ENCODE measurements at places on chromosomes 13 and 19. TPM values are rescaled to one million over a fixed set of nuclear protein-coding genes. Genes with fewer than 3 reads are reported as not detected.

MTMR6 gene
- 18.6 TPM for total RNA-seq

IGLON5 gene
- total RNA-seq, result not detected

HSD17B14 gene
- total RNA-seq, result 26.2 TPM

IFNL1 gene
- total RNA-seq, result not detected

ZNF208 gene
- total RNA-seq, result 3.7 TPM

ZNF560 gene
- not detected for total RNA-seq

DNA sequence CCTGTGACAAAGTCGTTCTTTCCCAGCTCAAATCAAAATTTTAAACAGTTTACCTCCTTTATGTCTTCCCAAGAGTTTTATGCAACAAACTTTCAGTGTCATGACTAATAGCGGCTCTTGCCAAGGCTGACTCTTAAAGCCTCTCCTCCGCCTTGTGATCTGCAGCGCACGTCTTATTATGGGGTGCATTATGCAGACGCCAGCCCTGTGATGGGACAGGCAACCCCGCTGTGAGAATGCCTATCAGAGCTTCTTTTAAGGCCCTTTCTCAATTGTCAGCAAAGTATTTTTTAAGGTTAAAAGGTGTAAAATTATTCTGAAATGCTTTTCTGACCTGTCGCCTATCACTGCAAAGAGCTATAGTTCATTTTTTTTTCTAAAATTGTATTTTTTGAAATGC lies 152.8 kb downstream of the SOX1 start:
- no peaks in the 10 kb centered on the region for H3K4me1 ChIP-seq
- no peaks in the 10 kb centered on the region for H3K27me3 ChIP-seq
- H3K27ac ChIP-seq, result no peak overlapping the region
- H3K36me3 ChIP-seq, result no peaks in the 10 kb centered on the region
- no peak overlapping the region for H3K4me3 ChIP-seq

GRCh38 chr13:100917011-100917410 lies 242.4 kb upstream of the TMTC4 start:
- H3K36me3 ChIP-seq, result no peaks in the 10 kb centered on the region
- H3K4me3 ChIP-seq, result no peak overlapping the region
- no peak for DNase-seq

- no peaks in the 10 kb centered on the region for H3K36me3 ChIP-seq
- no peak overlapping the region for H3K27ac ChIP-seq
- no peak overlapping the region for H3K4me3 ChIP-seq
- no peaks in the 10 kb centered on the region for H3K27me3 ChIP-seq
- peaks cover under 1% of the 10 kb centered on the region for H3K4me1 ChIP-seq
Observed at GRCh38 chr19:29640231-29640630, 25.0 kb upstream of the PLEKHF1 start.

DNA sequence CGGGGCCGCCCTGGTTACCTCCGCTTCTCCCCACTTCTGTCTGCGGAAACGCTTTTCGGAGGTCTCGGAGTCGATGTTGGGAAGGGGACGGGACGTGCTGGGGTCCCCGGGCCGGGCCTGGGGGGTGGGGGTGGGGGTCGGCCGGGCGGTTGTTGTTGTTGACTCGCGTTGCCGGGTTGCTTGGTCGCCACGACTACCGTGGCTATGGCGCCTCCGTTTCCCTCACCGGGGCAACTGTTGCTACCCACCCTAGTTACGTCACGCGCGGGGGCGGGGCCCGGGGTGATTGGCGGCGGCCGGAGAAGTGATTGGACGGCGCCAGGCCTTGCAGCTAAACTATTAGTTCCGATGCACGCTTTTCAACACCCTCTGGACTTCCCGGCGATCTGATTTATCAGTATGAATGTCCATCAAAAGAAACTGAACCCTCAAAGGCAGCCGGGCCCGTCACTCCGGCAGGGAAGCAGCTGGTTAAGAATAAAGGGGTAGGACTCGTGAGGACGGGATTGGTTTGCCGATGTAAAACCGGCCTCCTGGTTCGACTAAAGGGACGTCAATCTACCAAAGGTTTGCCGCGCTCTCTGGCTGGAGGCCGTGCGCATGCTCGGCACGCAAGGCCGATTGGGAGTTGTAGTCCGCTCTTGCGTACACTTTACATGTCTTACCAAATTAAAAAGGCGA lies at the start of gene RFX1:
RFX1 (minus strand) TSS at position 236 of the 681 bp plus-strand sequence. CDS start 12,477 bp downstream, outside the sequence.
- no peaks in the 10 kb centered on the region for H3K27me3 ChIP-seq
- peak within 1 kb of the TSS; percentile 100 for H3K27ac ChIP-seq
- DNase-seq, result peak; percentile 100
- H3K4me3 ChIP-seq, result peak within 1 kb of the TSS; percentile 99
- no peaks in the 10 kb centered on the region for H3K36me3 ChIP-seq
- peaks cover 27% of the 10 kb centered on the region for H3K4me1 ChIP-seq

GRCh38 chr19:7730286-7731217 lies 1.4 kb downstream of the CLEC4G start:
- H3K27ac ChIP-seq, result no peak overlapping the region
- DNase-seq, result no peak
- H3K4me1 ChIP-seq, result no peaks in the 10 kb centered on the region

GRCh38 chr19:55355213-55355821 lies 798 bp upstream of the COX6B2 start:
- no peak overlapping the region for H3K27ac ChIP-seq
- peaks cover 5% of the 10 kb centered on the region for H3K27me3 ChIP-seq
- DNase-seq, result no peak
- no peaks in the 10 kb centered on the region for H3K36me3 ChIP-seq
- H3K4me3 ChIP-seq, result no peak overlapping the region

DNA sequence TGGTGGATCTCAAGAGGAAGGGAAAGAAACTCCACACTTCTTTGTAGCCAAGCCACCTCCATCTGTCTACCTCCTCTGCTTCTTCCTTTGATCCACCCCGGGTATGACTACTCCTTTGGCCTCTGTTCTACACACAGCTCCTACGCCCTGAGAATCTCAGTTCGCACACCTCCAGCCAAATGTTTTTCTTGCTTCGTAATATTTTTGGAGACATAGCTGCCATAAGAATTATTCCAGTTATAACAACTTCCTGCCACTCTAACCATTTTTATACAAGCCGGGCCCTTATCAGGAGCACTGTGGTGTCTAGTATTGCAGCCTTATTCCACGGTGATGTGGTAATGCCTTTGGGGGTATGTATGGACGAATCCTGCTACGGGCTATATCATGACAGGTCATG lies 126.7 kb downstream of the STARD13 start:
- no peak for DNase-seq
- peaks cover 38% of the 10 kb centered on the region for H3K4me1 ChIP-seq
- H3K27me3 ChIP-seq, result no peaks in the 10 kb centered on the region
- H3K36me3 ChIP-seq, result no peaks in the 10 kb centered on the region
- no peak overlapping the region for H3K4me3 ChIP-seq

DNA sequence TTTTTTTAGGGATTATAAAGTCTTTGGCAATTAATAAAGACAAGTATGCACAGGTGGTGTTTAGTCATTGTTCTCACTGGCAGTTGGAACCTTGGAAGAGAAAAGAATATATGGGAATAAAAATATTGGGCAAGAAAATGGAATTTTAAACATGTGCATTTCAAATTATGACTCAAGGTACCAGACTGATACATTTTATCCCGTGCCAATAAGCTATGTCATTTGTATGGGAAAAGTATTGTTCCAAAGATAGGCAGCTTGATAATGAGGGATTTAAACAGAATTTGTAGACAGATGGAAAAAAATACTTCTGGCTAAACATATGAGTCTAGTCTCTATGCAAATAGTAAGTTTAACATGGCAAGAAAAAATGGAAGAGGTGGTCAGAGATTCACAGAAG lies 169.5 kb upstream of the UFM1 start:
- DNase-seq, result no peak
- no peaks in the 10 kb centered on the region for H3K36me3 ChIP-seq
- H3K4me1 ChIP-seq, result no peaks in the 10 kb centered on the region
- no peak overlapping the region for H3K4me3 ChIP-seq

- H3K4me3 ChIP-seq, result no peak overlapping the region
- DNase-seq, result no peak
- H3K4me1 ChIP-seq, result no peaks in the 10 kb centered on the region
- H3K36me3 ChIP-seq, result no peaks in the 10 kb centered on the region
- H3K27me3 ChIP-seq, result no peaks in the 10 kb centered on the region
- H3K27ac ChIP-seq, result no peak overlapping the region
Observed at GRCh38 chr13:90447034-90447733, 900.3 kb upstream of the MIR17HG start.

DNA sequence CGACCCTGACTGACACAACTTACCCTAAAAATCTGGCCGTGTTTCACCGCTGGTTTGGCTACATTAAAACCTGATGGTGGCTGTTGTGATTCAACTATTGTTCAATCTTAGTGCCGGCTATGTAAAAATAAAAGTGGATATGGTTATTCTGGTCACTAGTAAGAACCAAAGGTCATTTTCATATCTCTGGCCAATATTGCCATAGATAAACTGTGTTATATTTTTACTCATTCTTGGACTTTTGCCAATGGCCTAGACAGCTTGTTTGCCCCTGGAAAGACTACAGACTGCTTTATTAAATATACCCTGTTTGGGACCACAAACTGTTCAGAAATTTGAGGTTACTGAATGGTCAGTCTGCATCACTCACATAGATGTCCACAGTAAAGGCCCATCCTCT lies 258.5 kb upstream of the KLHL1 start:
- no peaks in the 10 kb centered on the region for H3K36me3 ChIP-seq
- no peaks in the 10 kb centered on the region for H3K4me1 ChIP-seq
- no peaks in the 10 kb centered on the region for H3K27me3 ChIP-seq
- no peak overlapping the region for H3K27ac ChIP-seq

- H3K36me3 ChIP-seq, result no peaks in the 10 kb centered on the region
- no peak overlapping the region for H3K27ac ChIP-seq
- H3K4me1 ChIP-seq, result no peaks in the 10 kb centered on the region
- H3K4me3 ChIP-seq, result no peak overlapping the region
Observed at GRCh38 chr13:108508263-108508662, 121.1 kb upstream of the MYO16 start.

DNA sequence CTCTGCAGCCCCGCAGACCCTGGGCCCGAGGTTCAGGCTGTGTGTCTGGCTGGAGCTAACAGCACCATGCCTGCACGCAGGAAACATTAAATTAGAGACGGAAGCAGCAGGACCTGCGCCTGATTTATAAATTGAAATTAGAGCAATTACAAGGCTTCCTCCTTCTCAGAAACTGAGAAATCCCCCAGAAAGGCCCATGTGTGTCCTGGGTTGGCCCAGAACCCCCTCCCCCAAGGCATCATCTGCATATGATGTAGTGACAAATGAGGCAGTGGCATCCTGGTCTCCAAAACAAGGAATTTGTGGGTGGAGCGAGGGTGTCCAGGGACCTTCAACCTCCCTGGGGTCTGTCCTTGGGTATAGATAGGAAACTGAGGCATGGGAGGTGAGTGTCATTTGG lies 27.2 kb upstream of the SEMA6B start:
- H3K4me1 ChIP-seq, result peaks cover 22% of the 10 kb centered on the region
- no peaks in the 10 kb centered on the region for H3K36me3 ChIP-seq
- H3K27me3 ChIP-seq, result peaks cover 90% of the 10 kb centered on the region
- H3K4me3 ChIP-seq, result no peak overlapping the region
- no peak overlapping the region for H3K27ac ChIP-seq

DNA sequence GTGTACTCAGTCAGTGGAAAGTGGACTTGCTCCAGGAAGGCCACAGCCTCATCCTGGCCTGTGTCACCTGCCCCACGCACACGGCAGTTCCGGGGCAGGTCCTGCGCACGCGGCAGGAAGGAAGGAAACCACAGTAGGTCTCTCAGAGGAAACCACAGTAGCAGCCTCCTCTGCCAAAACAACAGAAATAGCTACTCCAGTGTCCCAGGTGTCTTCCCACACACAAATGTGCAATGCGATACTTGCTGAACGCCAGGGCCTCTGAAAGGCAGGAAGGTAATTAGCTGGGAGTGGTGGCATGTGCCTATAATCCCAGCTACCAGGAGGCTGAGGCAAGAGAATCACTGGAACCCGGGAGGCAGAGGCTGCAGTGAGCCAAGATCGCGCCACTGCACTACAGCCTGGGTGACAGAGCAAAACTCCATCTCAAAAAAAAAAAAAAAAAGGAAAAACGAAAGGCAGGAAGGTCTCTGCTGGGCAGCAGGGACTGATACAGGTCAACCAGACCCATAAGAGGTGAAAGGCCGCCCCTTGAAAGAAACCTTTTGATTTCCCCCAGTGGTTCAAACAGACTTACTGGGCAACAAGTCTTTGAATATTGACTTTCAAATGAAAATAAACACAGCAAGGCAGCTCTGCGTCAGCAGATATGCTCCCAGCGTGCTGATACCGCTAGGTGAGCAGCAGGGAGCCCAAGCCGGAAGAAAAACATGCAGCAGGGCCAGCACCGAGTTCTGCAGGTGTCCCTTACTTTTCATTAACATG lies 49.5 kb downstream of the CRYL1 start:
- H3K4me1 ChIP-seq, result no peaks in the 10 kb centered on the region
- H3K4me3 ChIP-seq, result no peak overlapping the region
- H3K27ac ChIP-seq, result no peak overlapping the region

DNA sequence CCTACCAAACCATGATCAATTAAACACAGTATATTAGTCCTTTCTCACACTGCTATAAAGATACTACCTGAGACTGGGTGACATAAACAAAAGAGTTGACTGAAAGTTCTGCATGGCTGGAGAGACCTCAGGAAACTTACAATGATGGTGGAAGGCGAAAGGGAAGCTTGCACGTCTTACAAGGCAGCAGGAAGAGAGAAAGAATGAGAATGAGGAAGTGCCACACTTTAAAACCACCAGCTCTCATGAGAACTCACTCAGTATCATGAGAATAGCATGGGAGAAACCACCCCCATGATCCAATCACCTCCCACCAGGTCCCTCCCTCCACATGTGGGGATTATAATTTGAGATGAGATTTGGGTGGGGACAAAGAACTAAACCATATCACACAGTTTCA lies 324.9 kb upstream of the ZNF507 start:
- no peaks in the 10 kb centered on the region for H3K36me3 ChIP-seq
- H3K27ac ChIP-seq, result no peak overlapping the region
- no peaks in the 10 kb centered on the region for H3K4me1 ChIP-seq
- no peaks in the 10 kb centered on the region for H3K27me3 ChIP-seq
- H3K4me3 ChIP-seq, result no peak overlapping the region

DNA sequence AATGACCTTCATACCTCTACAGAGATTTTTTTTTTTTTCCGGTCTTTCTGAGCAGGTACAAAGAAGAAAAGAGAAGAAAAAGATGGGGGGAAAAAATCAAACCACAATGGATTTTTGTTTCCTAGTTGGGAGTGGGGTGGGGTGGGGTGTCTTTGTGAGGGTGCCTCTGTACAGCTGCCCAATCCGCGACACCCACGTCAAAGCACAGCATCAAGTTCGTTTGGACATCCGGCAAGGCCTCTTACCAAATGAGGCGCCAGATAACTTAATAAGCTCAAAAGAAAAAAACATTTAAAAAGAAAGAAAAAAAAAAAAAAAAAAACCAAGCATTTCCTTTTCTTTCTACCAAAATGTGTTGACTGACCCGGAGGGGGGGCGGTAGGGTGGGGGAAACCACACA lies 70.3 kb upstream of the NFIC start:
- no peak overlapping the region for H3K27ac ChIP-seq
- no peaks in the 10 kb centered on the region for H3K27me3 ChIP-seq
- no peak overlapping the region for H3K4me3 ChIP-seq
- no peaks in the 10 kb centered on the region for H3K36me3 ChIP-seq
- no peak for DNase-seq

GRCh38 chr13:22655106-22655852 lies 525.5 kb upstream of the SGCG start:
- no peak for DNase-seq
- H3K27ac ChIP-seq, result no peak overlapping the region
- no peaks in the 10 kb centered on the region for H3K36me3 ChIP-seq
- no peak overlapping the region for H3K4me3 ChIP-seq
- no peaks in the 10 kb centered on the region for H3K27me3 ChIP-seq
- H3K4me1 ChIP-seq, result no peaks in the 10 kb centered on the region
